ENCODE measurements at places on chromosomes 16 and 17. TPM values are rescaled to one million over a fixed set of nuclear protein-coding genes. Genes with fewer than 3 reads are reported as not detected.
A peak's percentile ranks its signal among the peaks of the same experiment; 100 is the strongest.

DNA sequence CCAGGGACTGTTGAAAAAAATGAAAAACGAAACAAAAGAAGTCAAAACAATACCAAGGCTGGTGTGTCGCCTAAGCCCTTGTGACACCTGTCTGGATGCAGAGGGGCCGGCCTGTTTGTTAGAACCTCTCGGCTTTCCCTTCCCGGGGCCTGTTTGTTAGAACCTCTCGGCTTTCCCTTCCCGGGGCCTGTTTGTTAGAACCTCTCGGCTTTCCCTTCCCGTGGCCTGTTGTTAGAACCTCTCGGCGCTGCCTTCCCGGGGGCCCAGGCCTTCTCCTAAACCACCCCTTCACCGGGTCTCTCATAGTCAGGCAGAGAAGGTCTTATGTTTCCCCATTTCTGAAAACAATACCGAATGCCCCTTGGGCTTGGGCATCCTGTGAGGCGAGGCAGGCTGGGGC is 180.0 kb downstream of the BANP start:
- no peak for DNase-seq

DNA sequence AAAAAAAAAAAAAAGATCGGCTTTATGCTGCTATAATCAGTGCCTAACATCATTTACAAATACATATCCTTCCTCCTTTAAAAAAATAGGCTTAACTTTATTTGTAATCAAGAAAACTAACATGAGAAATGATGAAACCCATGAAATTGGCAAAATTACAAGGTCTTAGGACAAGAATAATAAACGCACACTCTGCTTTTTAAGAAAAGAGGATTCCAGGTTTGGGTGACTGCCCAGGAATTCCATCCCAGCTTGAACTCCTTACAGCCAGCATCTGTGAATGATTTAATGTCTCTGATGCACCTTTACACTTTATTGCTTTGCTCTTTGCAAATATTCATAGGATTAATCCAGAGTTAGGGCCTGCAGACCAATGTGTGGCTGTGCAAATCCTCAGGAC is 196.0 kb downstream of the CBLN1 start:
- no peak for DNase-seq

DNA sequence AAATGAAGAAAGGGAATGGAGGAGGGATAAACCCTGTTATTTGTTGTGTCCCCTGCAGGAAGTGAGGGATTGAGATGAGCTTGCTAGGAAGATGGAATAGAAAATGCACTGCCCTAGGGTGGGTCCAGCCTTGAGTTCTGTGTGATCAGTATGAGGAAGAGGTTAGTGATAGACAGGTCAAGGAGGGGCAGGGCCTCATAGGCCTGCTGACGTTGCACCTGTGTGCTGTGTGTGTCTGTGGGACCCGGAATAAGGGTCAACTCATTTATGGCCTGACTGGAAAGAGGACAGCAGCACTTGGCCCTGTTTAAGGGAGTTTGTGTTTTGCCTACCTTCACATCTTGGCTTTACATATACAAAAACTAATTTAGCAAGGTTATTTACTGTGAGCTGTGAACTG is 26.3 kb downstream of the DEF8 start:
- DNase-seq, result no peak

- DNase-seq, result no peak
These were observed 53.9 kb upstream of the IRX3 start for GRCh38 chr16:54340531-54340930.

DNA sequence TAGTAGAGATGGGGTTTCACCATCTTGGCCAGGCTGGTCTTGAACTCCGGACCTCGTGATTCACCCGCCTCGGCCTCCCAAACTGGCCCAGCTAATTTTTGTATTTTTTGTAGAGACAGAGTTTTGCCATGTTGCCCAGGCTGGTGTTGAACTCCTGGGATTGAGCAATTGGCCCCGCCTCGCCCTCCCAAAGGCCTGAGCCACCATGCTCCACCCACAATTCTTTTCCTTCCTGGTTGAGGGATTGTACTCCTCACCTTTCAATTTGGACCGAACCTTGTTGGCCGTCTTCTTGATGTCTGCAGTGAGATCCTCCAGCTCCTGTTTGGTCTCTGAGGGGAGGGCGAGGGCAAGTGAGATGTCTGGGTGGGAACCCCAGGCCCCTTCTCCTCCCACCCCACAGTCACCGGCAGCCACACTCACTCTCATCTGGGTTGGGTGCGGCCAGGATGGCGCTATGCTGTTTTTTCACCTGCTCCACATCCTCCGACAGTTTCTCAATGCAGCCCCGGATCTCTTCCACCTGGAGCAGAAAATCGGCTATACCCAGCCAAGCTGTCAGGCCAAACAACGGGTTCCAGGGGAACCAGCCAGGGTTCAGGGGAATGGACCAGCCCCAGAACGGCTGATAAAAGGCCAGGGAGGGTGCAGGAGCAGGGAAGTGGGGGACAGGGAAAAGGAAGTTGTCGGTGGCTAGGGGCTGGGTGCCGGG is 9.6 kb downstream of the STX1B start:
- DNase-seq, result no peak

DNA sequence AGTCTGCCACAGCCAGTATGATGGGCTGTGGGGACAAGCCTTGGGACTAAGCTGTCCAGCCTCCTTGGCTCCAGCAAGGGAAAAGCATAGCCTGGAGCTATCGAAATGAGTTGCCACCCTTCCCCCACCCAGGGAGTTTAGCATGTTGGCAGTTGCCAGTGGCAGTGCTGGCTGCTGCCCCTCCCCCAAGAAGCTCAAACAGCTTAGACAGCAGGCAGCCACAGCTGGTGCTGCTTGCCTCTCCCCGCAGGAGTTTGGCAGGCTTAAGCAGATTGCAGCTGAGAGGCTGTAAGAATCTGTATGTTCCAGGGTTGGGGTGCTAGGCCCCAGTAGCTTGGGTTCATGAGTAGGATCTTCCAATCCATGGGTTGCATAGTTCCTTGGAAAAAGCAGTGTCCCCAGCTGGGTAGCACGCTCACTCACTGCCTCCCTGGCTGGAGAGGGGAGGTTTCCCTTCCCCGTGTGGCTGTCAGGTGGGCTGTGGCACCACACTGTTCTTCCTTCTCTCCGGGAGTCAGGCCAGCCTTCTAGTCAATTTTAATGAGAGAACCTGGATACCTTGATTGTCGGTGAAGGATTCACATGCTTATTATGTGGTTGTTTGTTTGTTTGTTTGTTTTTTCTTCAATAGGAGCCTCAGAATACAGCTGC is 506.1 kb downstream of the CDH11 start:
- DNase-seq, result peak; percentile 17

DNA sequence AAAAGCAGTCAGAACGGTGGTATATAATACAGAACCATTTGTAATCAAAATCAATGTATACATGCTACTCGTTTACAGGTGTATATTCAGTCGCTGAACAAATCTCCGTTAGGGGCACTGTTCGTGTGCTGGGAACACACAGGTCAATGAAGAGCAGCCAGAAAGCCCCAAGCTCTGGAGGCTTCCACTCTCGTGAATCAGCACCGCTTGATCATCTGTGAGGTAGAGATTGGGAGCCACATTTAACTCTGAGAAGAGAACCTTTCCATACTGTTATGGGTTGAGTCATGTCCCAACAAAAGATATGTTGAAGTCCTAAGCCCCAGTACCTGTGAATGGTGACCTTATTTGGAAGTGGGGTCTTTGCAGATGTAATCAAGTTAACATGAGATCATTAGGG is 5.4 kb upstream of the CYTH1 start:
- DNase-seq, result no peak

SPATA22 gene
- not detected for total RNA-seq

RTN4RL1 gene
- 34.3 TPM for total RNA-seq
